Stimulated activated CD4-positive, alpha-beta T cell treated with anti-CD3 and anti-CD28 coated beads, Interleukin-2, amount 100 ng/mL, for 24 hours (primary cell): ENCODE measurements at places on chromosomes 12 and 14.

DNA sequence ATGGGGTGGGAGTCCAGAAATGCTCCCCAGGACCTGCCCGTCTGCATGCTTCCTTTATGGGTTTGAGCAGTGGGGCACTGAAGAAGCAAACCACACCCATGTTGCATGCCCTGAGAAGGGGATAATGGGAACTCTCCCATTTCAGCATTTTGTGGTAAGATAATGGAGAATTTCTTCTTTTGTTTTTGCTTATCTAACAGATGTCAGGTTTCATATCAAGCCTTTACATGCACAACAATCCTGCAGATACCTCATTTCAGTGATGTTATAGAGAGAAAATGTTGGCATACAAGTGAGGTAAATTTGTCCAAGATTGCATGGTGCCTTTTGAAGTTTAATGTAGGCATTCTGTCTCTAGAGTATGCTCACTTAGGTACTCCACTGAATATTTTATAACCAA, 177.0 kb downstream of the ALX1 start:
- no peak for DNase-seq

GRCh38 chr14:38186216-38186615, 21.5 kb upstream of the SSTR1 start:
- DNase-seq: no peak

DNA sequence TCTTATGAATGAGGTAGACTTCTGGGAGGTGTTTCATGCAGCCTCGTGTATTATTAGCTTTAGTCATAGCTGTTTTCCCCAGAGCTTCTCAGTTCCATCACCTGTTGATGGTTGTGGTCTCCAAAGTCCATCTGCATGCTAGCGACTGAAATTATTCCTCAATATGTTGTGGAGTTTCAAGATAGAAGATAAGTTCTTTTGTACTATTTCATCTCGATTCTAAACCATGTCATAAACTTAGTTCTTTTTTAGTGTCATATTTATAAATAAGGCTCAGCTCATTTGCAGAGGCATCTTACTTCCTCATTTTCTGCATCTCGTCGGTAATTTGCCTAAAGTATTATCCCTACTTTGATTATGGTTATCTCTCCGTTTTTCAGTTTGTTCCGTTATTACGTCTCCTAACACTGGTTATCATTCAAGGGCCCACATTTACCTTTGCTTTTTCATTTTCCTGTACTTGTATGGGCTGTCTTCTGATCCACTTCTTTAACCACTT, 119.1 kb downstream of the ITPR2 start:
- no peak for DNase-seq

- no peak for DNase-seq
Observed at GRCh38 chr12:75606151-75606550, 94.7 kb upstream of the KRR1 start.

GRCh38 chr12:95942524-95943329, at the start of gene CCDC38:
TSS of gene CCDC38 (minus strand) at chr12:95942614. CDS start at chr12:95936509, 6,105 bp downstream.
- peak; percentile 84 for DNase-seq

DNA sequence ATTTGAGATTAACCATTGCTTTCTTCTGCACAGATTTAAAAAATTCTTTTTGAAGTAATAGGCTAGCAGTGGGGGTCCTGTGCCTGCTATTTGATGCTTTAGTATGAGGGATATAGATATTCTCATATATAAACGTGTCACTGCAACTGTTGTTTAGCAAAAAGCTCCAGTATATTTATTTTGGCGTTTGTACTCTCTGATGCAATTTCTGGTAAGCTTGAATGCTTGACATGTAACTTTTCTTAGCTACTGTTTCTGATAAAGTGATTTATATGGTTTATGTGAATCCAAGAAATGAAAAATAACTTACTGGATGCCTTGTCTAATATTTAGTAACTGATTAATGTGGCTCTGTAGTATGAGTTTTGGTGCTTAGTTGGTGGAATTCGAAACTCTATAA, 77.1 kb downstream of the TTLL5 start:
- DNase-seq: no peak

- DNase-seq: no peak
Observed at GRCh38 chr12:104216521-104216924, 944 bp downstream of the TXNRD1 start.

GRCh38 chr14:43786066-43786762, 720.9 kb downstream of the FSCB start:
- no peak for DNase-seq
